Stimulated activated CD4-positive, alpha-beta T cell treated with anti-CD3 and anti-CD28 coated beads, Interleukin-12 subunit alpha, Interleukin-12 subunit beta, amount 100 ng/mL, for 48 hours (primary cell): ENCODE measurements at places on chromosomes 2 and 18.

- no peak for DNase-seq
Observed at GRCh38 chr2:197212344-197213262, 98.0 kb downstream of the ANKRD44 start.

DNA sequence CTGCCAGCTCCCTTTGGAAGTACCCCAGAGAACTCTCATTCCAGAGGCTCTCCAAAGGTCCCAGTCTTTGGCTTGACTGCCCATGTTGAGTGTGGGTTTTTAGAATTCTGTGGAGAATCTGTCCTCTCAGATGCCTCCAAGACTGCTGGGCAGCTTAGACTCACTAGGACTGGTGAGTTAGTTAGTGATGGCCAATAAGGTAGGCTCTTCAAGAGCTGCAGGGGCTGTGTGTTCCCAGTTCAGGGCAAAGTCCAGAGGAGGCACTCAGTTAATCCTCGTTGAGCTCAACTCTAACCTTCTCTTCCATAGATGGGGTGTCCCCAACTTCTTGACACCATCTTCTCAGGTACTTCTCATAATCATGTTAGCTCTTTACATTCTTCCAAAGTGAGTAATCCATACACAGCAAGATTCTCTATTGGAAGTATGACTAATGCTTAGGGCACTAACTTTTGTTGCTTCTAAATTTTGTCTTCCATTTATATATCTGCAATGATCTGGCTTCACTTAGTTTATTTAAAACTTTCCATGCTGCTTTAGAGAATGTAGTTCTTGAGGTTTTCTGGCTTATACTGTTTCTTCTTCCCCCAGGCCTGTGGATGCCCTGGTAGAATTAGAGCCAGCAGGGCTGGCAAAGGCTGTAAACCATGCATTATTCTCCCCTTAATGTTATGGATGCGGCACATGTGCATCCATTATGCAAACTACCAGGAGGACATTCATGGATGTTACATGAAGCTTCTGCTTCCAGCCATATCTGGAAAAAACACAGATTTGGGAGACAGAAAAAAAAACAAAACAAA, 88.9 kb downstream of the POLE4 start:
- no peak for DNase-seq

- no peak for DNase-seq
Observed at GRCh38 chr2:225379856-225380255, 19.7 kb upstream of the NYAP2 start.

- no peak for DNase-seq
Observed at GRCh38 chr2:88596141-88596830, 31.0 kb downstream of the EIF2AK3 start.

GRCh38 chr18:65146482-65147021, 604.3 kb upstream of the CDH7 start:
- no peak for DNase-seq

- no peak for DNase-seq
Observed at GRCh38 chr18:40004246-40004645, 1950.8 kb upstream of the PIK3C3 start.

DNA sequence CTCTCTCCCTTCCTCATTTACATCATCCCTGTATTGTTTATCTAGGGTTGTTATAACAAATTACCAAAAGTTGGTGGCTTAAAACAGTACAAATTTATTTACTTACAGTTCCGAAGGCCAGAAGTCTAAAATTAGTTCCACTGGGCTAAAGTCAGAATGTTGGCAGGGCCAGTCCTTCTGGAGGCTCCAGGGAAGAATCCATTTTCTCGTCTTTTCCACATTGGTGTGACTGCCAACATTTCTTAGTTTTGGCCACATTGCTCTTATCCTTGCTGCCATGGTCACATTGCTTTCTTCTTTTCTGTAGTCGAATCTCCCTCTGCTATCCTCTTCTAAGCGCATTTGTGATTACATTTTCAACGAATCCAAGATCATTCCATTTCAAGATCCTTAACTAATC, 34.7 kb downstream of the ICOS start:
- no peak for DNase-seq

DNA sequence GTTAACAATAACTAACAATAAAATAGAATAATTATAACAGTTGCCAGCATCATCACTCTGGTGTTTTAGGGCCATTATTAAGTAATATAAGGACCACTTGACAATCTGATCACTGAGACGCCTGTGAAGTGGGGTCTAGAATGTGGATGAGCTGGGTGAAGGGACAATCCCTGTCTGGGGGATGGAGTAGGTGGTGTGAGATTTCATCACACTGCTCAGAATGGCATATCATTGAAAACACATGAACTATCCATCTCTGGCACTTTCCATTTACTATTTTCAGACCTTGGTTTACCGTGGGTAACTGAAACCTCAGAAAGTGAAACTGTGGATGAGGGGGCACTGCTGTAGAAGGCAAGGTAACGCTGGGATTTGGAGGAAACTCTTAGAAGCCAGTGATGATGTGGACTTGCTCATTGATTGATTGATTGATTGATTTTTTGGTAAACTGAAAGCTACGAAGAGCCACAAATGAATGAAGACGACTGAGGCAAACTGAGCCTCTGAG, 204.4 kb upstream of the TWIST2 start:
- no peak for DNase-seq

DNA sequence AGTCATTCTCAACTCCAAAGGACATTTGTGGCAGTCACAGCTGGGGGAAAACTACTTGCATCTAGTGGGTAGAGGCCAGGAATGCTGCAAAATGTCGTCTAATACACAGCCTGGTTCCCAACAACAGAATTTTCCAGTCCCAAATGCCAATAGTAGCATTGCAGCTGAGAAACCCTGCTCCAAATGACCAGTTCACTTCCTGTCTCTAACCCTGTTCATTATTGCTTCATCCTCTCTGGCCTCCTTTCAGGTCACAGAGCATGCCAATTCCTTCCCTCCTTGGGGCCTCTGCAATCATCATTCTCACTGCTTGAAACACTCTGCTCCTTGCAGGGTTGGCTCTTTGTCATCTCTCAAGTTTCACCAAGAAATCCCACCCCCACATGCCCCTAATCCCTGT, 139.1 kb downstream of the IRS1 start:
- DNase-seq: no peak

- no peak for DNase-seq
Observed at GRCh38 chr2:62192811-62193210, 3.1 kb upstream of the B3GNT2 start.

DNA sequence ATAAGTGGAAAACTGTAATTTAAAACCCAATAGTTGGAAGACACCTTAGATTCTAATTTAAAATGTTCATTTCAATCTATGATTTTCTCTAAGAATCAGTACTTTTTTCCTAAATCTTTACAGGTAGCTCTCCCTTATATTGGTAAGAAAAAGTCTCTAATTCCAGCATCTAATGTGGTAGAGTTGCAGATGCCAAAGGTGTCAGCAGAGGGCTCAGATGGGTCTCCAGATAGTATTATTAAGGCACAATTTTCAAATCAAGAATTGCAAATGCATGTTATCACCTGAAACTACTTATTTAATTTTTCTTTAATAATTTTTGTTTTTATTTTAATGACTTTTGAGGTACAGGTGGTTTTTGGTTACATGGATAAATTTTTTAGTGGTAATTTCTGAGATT, 25.5 kb upstream of the ITGA4 start:
- no peak for DNase-seq
